Stimulated activated CD4-positive, alpha-beta T cell treated with anti-CD3 and anti-CD28 coated beads, TNF-alpha, amount 100 ng/mL, for 4 hours (primary cell): ENCODE measurements at places on chromosomes 5 and 9.

- no peak for DNase-seq
Observed at GRCh38 chr5:10372726-10373709, 19.5 kb downstream of the MARCHF6 start.

- no peak for DNase-seq
Observed at GRCh38 chr5:120630550-120630949, 166.4 kb downstream of the PRR16 start.

GRCh38 chr9:104896131-104896530, 31.8 kb downstream of the ABCA1 start:
- DNase-seq = no peak

DNA sequence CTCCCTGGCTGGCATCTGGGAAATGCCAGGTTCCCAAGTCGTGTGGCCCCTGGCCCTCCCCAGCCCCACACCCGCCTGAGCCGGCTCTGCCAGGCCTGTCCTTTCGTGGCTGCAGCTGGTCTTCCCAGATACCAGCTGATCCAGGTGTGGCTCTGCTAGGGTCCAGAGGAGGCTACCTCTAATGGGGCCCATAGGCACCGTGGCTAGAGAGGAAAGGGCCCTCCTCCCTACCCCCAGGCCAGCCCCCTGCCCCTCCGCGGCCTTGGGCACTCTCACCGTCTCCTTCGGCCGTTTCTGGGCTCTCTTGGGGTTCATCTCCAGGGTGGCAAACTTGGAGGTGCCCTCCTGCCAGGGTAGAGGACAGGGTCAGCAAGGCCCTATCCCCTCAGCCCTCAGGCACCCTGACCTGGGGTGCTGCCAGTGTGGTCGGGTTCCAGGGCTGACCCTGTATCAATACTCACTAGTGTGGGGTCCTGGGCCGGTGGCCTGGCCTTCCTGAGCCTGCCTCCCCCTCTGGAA, 17.0 kb downstream of the RALGDS start:
- DNase-seq = no peak

DNA sequence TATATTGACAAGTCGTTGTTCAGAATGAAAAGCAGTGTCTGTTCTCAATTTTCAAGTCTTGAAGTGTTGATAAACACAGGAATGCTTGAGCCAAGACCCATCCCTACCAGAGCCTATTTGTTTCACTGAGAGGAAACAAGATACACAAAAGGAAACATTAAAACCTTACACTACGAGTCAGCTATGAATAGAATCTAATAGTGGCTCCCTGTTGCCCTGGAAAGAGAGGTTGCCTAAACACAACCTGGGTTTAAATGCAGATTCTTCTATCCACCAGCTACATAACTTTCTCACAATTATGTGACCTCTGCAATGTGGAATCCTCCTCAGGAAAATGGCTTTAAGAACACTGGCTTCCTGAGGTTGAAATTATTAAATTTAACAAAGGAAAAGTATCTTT, 29.1 kb upstream of the BNC2 start:
- no peak for DNase-seq

DNA sequence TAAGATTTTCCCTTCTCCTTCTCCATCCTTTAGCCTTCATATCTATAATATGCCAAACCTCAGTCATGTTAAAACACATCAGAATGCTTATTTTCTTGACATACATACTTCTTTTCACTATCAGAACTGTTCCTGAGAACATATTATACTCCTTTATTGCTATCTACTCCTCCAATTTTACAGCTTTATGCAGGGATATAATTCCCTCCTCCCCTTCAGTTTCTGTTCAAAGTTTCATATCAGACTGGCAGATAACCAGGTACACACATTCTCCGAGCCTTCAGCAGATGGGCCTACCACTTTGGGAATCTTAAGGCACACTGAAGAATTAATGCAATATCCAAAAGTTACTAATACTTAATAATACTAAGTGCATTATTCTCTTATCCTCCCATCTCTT, 29.1 kb downstream of the FAM169A start:
- no peak for DNase-seq

- no peak for DNase-seq
Observed at GRCh38 chr5:170265522-170265921, 32.1 kb downstream of the LCP2 start.

GRCh38 chr5:9344751-9345240, 201.1 kb downstream of the SEMA5A start:
- no peak for DNase-seq

DNA sequence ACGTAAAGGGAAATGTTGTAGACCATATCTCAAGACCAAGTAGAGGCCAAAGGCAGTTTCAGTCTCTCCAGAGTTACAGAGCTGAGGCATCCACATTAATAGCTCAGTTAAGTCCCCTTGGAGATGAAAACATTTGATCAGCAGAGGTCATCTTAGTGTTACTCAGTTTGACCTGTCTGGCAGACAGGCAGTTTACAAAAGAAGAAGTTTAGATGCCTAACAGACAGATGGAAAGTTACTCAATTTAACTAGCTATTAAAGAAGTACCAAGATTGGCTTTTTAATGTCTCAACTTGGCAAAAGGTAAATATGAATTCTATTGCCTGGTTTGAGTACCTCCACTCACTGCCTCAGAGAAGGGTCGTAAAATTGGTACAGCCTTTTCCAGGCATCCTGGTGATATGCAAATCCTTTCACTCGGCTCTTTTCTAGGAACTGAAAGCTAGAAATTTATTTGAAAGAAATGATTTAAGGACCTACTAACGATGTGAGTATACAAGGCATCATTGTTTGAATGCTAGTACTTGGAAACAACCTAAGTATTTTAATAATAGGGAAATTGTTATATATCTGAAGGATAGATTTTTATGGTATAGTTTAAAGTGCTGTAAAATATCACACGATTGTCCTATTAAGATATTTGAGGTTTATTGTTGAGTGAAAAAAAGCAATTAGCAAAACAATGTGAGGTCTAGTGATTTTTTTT, 14.8 kb downstream of the ACO1 start:
- no peak for DNase-seq

DNA sequence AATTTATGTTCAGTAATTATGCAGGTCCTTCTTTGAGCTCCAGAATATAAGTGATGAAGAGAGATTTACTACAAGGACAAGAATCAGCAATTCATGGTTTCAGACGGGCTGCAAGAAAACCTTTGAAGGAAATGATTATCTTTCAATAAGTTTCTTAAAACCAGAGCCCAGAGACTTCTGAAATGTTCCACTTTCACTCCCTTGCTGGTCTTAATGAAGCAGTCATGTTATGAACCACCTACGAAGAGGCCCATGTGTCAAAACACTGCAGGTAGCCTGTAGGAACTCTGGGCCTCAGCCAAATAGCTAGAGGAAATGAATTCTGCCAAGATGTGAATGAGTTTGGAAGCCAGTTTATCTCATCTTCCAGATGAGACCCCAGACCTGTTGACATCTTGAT, 505.9 kb upstream of the MEF2C start:
- no peak for DNase-seq

DNA sequence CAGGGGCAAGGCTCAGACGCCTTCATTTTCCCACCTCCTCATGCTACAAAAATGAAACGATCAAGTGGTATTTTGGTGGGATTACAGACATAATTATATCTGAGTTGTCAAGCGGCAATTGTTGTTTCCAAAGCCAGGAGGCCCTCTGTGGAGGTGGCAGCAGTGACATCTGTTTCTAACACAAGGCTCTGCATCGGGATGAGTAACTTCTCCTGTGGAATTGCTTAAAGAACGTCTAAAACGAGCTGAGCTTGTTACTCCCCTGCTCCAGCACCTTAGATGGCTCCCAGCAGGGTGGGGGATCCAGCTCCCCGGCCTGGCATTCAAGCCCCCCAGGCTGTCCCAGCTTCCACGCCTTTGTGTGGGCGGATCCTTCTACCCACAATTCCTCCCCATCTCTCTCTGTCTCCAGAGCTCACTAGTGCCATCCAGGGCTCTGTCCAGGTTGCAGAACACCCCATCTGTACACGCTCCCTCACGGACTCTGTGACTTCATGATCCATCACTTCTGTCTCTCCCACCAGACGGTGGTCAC, 36.8 kb downstream of the DAB2IP start:
- no peak for DNase-seq

DNA sequence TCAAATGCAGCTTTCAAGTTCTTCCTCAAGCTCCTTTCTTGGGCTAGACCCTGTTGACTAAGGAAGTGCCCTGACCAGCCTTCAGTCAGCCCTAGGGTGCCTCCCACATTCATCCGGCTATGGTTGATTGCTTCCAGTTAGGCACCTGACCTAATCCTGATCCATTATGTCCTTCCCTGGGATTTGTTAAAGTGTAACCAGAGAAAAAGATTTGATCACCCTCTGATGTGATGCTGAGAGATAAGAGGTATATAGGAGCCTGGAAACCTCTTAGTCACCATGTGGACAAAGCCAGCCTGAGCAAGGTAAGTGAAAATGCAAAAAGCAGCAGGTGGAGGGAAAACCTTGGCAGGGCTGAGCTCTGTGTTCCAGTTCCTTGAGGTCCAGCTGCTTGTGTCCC, 178.8 kb upstream of the ERCC6L2 start:
- no peak for DNase-seq

- no peak for DNase-seq
Observed at GRCh38 chr9:95736370-95736769, 139.1 kb upstream of the ERCC6L2 start.

DNA sequence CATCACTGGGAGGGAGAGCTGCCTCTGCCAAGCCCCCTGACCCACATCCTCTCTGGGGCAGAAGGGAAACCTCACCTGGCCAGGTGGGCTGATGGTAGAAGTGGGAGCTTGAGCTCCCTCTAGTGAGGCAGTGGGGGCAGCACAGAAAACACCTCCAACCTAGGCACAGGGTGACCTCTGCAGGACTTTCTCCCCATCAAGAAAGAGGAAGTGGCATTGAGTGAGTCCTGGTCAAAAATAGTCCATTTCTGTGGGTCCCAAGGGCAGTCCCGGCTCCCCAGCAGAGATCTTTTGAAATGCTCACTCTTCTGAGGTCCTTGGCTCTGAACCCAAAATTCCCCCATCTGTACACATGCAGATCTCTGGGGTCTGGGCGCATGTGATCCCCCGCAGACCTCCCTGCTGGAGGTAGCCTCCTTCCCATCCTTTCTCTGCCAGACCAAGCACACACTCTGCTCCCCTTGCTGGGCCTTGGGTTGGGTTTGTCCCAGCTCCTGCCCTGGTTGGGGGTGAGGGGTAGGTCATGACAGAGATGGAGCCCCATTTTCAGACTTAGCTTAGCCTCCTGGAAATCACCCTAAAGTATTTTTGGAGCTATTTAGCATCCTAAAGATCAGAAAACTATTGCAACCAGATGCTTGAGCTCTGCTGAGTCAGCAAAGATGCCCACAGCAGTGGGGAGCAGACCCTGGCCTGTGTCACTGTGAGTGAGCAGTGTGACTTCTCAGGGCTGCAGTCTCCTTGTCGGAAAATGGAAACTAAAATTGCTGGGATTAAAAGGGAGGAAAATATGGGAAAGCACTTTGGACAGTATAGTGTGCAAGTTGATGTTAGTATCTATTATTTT, 41.6 kb upstream of the LCP2 start:
- DNase-seq = peak; percentile 58

DNA sequence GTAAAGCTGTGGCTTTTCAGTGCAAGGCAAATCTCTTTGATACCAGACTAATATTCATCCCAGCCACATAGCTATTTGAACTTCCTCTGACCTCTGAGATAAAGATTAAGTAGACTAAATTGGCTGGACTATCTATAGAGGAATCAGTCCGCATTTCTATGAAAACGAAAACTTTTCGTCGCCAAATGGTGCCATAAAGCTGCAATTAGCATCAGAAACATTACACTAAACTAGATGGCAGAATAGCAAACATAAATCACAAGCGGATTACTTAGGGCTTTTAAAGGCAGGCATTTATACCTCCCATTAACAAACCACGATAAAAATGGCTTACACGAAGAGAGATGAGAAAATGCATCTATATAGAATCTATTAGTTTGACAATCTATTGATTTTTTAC, 1009.7 kb upstream of the CDH6 start:
- no peak for DNase-seq

- no peak for DNase-seq
Observed at GRCh38 chr9:98220911-98221310, 28.5 kb upstream of the CORO2A start.

DNA sequence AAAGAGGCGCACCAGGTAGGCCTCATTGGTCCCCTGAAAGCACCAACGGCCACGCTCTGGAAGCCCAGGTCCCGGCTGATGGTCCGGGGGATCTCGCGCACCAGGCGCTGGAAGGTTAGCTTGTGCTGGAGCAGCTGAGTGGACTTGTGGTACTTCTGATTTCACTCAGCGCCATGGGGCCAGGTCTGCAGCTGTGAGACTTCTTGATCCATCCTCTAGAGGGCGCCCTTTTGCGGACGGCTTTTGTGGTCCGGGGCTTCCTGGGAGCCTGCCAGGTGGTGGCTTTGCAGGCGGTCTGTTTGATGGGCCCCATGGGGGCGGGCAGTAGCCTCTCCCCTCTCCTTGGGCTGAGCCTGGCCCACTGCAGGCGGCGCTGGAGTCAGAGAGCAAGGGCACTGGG, 10.4 kb downstream of the TAF11L12 start:
- no peak for DNase-seq

- no peak for DNase-seq
Observed at GRCh38 chr5:172841-173251, 18.4 kb upstream of the LRRC14B start.

DNA sequence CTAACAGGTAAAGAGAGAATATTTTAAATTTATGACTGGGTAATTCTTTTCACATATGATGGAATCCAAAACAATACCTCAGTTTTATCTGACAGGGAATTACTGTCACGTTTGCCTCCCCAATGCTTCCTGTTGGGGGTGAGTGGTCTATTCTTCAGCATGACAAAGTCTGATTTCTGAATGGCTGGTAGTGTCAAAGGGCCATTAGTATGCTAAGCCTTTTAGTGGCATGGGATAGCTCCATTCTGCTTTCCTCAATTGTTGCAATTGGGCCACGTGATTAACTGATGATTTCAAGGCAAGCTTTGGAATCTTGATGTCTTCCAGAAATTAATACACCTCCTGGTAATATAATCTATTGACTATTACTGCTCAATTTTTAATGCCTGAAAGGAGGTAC, 14.7 kb upstream of the NDUFS4 start:
- no peak for DNase-seq

GRCh38 chr9:132023419-132024180, 56.1 kb downstream of the MED27 start:
- DNase-seq = no peak

DNA sequence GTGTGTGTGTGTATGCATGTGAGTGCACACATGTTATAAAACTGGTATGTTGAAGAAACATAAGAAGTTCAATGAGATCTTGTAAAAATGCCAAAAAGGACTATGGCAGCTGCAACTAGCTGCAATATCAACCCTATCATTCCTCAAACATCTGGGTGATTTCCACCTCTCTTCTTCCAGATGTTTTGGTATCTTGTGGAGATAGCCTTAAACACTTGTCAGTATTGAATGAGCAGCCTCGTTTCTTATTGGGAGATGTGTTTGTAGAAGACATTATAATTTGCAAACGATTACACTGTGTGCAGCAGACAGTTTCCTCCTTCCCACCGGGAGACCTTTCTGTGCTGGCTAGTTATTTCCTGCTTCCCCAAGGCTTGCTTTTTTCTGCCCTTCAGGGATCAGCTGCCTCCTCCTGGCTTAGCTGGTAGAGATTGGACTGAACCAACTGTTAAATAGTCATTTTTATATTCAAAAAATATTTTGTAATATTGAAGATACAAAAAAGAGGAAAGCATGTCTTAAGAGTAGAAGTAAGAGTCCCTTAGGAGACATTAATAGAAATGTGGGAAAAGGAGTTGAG, 168.4 kb upstream of the MPDZ start:
- DNase-seq = no peak

GRCh38 chr9:127863191-127863621, 8.7 kb upstream of the ENG start:
- DNase-seq = no peak
